ENCODE measurements at places on chromosomes 16 and 17.

DNA sequence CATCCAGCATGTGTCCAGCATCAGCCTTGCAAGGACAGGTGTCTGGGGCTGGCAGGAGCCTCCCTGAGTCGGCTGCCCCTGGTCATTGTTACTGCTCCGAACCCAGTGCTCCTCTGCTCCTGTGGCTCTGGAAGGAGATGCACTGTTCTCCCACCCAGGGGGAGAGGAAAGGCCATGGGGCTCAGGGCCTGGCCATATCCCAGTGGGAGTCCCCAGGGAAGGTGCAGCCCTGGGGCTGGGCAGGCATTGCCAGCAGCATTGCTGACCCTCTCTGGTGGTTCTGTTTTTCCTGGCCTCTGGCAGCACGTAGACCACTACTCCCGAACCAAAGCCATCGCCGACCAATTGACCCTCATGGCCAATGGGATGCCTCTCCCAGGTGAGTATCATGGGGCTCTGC is 9.6 kb downstream of the SDR42E2 start:
- DNase-seq = no peak

GRCh38 chr16:28974007-28974436 is 556 bp upstream of the SPNS1 start:
- peak; percentile 65 for DNase-seq

DNA sequence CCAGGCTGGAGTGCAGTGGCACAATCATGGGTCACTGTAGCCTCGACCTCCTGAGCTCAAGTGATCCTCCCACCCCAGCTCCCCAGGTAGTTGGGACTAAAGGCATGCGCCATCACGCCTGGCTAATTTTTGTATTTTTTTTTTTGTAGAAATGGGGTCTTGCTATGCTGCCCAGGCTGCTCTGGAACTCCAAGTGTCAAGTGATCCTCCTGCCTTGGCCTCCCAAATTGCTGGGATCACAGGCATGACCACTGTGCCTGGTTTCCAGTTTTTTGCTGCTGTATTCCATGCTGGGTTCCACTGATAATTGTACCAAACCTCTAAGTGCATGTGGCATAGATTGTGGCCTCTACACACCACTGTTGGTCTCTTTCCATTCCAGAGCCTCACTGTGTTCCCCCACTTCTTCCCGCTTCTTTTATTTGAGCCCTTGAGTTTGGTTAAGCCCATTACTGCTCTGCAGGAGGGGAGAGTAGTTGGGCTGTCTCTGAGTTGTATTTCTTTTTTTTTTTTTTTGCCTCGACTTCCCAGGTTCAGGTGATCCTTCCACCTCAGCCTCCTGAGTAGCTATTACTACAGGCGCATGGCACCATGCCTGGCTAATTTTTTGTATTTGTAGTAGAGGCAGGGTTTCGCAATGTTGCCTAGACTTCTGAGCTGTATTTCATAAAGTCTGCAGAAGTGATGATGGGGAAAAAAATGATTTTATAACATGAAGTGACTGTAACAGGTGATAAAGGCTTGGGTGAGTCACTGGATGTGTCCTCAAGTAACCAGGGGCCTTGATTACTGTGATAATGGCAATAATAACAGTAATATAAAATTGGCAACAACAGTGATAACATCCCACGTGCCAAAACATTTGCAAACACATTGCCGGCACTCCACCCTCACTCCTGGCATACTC is 30.0 kb downstream of the EEF2K start:
- no peak for DNase-seq

DNA sequence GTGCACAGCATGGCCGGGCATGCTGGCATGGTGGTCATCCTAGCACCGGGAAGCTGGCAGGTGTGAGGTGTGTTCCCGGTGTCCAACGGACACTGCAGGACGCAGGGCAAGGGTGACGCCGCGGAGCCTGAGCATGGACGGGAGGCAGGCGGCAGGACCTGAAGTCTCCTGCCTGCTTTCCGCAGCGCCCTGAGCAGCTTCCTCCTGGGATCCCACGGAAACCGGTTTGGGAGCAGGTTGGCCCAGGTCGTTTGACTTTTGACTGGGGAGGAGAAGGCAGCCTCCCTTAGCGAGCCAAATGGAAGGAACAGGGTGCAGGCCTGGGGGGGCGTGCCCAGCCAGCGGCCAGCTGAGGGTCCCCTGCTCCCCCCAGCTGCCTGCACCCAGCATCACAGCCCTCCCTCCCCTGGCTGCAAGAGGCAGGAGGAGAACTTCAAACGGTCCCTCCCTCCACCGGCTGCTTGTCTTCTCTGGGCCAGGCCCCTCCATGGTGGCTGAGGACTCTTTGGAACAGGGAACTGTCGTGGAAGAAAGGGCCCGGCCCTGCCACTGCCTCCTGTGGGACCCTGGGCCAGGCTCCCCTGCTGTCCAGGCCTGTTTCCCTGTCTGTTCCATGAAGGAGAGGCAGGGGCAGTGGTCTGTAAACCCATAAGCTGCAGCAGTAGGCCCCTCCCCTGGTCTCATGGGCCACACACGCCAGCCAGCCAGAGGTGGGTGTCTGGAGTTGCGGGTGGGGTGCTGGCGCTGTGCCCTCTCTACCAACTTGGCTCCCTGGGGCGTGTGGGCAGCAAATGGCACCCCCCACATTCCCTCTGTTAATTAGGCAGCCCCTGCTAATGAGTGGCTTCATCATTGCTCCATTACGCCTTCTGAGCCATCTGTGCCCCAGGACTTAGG is 7.8 kb upstream of the ADGRG1 start:
- DNase-seq = no peak

DNA sequence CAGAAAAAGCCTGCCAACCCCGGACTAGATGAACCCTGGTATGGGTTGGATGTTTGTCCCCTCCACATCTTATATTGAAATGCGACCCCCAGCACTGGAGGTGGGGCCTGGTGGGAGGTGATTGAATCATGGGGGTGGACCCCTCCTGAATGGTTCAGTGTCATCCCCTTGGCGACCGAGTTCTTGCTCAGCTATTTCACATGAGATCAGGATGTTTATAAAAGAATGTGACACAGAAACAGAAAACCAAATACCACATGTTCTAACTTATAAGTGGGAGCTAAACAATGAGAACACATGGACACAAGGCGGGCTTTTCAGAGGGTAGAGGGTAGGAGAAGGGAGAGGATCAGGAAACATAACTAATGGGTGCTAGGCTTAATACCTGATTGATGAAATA is 576.0 kb upstream of the HSBP1 start:
- no peak for DNase-seq

- DNase-seq = no peak
Measured at GRCh38 chr16:477301-478157, 50.0 kb upstream of the CAPN15 start.

DNA sequence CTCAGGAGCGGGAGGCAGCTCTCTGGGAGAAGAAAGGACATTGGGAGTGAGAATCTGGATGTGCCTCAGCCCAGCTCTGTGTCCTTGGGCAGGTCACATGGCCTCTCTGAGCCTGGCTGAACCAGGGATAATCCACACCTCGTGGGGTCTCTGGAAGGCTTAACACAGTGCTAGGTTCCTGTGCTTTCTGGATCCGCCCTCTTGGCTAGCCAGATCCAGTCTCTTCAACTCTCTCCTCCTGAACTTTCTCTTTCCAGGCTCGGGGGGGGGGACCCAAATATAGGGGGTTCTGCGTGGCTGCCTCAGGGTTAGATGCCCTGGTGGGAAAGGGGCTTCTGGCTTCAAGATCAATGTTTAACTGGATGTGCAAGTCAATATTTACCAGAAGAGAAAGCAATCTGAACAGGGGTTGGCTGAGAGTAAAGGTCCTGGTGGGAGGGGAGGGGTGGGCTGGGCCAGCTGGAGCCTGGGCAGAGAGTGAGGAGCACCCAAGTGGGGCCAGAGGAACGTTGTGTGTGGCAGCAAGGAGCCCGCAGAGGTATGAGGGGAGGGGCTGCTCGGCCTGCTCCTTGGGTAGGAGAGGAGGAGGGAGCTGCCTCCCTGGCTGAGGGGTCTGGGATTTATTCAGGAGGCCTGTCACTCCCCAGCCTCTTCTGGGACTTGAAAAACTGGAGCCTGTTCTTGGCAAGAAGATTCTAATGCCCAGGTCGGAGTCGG is at the start of gene SERPINF2:
Gene SERPINF2, plus strand, starts transcription at position 501 of the 717 bp plus-strand sequence. CDS start 2,125 bp downstream, outside the sequence.
- DNase-seq = no peak

DNA sequence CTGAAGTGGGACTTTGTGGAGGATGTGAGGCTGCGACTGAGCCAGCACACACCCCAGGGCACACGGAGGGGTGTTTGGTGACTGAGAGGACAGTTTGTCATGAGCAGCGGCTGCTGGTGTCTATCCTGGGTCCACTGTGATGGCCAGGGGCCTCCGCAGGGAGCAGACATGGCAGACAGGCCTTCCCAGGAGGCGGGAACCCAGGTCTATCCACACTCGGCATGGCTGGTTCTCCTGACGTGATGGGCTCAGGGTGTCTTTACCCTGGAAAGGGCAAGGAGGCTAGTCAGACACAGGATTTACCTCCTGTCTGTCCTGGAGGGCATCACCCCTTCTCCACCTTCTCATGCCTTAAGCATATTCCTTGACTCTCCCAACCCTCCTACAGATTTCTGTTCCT is 671 bp upstream of the CD300C start:
- no peak for DNase-seq

DNA sequence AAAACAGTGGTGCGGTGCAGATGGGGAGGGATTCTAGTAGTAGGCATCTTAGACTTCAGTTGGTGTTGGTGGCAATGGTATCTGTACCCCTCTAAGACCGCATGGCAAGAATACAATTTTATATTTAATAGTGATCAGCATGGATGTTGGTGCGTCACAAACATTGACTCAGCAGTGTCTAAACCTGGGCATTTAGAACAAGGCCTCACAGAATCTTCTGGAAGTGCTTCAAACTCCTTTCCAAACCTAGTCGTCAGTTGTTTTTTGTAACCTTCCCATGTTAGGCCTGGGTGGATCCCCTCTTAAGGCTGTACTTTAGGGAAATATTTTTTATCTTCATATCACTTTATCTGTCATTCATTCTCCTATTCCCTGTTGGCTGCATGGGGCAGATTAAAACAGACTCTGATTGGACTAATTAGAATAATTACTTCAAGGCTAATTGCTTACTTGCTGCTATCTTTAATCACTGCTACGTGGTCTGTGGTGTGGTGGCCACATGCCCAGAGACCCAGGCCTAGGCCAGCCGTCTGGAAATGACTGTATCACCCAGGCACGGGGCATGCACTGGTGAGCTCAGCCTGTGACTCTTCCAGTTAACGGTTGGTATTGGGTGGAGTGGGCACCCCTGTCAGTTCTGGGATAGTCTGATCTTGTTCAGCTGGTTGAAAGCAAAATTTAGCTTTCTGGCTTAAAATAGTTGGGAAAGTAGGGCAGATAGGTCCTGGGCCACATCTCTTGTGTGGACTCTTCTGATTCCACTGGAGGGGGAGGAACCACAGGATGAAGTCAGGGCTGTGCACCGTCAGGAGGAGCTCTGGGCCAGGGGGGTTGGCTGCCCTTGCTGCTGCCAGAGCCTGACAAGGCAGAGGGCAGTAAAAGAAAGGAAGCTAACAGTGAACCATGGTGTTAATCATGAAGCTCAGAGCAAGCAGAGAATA is 4.5 kb downstream of the ALKBH5 start:
- DNase-seq = peak; percentile 50

- no peak for DNase-seq
Measured at GRCh38 chr17:7555320-7555948, 3.1 kb upstream of the TNFSF13 start.

- DNase-seq = no peak
Measured at GRCh38 chr17:68016838-68017237, 18.7 kb upstream of the KPNA2 start.

DNA sequence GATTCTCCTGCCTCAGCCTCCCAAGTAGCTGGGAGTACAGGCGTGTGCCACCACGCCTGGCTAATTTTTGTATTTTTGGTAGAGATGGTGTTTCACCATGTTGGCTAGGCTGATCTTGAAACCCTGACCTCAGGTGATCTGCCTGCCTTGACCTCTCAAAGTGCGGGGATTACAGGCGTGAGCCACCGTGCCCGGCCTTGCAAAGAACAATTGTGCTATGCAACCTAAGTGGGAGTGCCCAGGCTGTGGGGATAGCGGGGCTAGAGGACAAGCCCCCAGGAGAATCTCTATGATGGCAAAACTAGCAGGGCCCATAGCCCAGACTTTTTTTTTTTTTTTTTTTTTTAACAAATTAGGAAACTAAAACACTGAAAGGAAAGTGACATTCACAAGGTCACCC is 2.0 kb upstream of the GPR179 start:
- DNase-seq = no peak

DNA sequence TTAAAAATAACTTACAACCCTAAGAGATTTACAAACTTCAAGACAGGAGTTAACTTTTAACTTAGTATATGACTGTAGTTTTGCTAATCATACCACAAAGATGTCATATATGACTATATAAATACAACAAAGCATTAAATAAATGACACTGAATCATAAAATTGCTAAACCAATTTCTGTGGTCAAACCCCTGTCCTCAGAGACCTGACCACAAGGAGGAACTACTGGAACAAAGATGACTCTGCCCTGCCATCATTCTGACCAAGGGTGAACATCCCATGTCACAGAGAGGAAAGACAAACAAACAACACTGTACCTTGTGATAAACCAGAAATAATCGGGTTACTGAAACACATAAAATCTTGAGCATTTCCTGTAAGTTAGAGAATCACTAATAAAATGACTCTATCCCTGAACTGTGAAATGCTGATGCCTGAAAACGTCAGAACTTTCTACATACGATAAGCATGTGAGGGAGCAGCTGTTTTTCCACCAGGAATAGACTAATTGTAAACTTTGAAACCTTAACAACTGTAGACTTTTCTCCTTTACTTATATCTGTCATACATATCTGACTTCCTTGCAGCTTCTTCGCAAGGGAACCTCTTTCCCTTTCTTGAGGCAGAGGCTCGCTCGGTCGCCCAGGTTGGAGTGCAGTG is 47.9 kb downstream of the WDR59 start:
- DNase-seq = peak; percentile 26

- DNase-seq = no peak
Measured at GRCh38 chr16:8961811-8962390, 1.8 kb downstream of the USP7 start.

GRCh38 chr17:44655983-44656710 is at the start of gene MEIOC:
Gene MEIOC (plus strand): TSS chr17:44656468. CDS start chr17:44656614, 146 bp downstream.
- DNase-seq = no peak

- peak; percentile 98 for DNase-seq
Measured at GRCh38 chr17:45371414-45372324, 54.8 kb upstream of the MAP3K14 start.

GRCh38 chr17:8563024-8563776 is 67.3 kb downstream of the MYH10 start:
- no peak for DNase-seq

- DNase-seq = peak; percentile 71
Measured at GRCh38 chr16:15509593-15510535, 75.5 kb downstream of the BMERB1 start.

GRCh38 chr16:28845293-28845692 is 855 bp downstream of the TUFM start:
- DNase-seq = peak; percentile 32

- peak; percentile 31 for DNase-seq
Measured at GRCh38 chr16:85369741-85370528, 243.2 kb upstream of the GSE1 start.

- peak; percentile 52 for DNase-seq
Measured at GRCh38 chr17:20206068-20206467, 196.9 kb downstream of the SPECC1 start.

- no peak for DNase-seq
Measured at GRCh38 chr17:56727876-56728617, 105.7 kb downstream of the C17orf67 start.
